ENCODE measurements at places on chromosomes 7 and 10.

- DNase-seq, result no peak
These were observed 25.4 kb downstream of the TBATA start for GRCh38 chr10:70759781-70760180.

DNA sequence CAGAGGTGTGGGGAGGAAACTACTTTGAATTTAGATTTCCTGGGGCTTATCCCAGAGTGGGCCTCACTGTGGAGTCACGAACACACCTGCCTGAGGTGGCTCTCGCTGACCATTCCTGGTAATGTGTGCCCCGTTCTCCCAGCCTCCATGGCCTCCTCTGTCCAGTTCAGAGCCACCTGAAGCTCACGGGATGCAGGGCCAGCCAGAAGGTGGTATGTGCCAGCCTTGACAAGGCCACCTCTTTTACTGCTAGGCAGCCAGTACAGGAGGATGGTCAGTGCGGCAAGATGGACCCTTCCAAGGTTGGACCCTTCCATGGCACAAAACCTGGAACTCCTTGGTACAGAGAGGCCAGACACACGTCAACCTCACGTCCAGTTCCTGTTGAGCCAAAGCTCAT, 210.3 kb downstream of the DNAJB6 start:
- no peak for DNase-seq

DNA sequence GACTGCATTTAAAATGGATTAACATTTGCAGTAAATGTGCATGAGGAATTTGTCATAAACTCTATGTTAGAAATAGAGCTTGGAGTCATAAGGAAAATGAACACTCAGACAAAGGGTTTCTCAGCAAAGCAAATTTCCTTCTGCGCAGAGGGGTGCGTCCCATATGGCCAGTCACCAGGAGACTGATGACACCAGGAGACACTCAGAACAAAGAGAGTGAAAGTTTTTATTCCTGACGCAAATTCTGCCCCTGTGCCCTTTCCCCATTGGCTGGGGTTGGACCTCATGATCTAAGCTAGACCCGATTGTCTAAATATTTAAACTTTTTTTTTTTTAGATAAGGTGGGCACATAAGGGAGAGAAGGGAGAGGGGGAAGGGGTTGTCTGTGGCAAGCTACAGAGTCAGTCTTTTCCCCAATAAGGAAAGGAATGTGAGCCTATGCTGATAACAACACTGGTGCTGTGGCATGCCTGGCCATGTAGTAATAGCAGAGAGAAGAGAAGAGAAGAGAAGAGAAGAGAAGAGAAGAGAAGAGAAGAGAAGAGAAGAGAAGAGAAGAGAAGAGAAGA, 202.0 kb downstream of the POM121L12 start:
- no peak for DNase-seq

- no peak for DNase-seq
These were observed 60.3 kb downstream of the CAMK1D start for GRCh38 chr10:12409613-12410012.

DNA sequence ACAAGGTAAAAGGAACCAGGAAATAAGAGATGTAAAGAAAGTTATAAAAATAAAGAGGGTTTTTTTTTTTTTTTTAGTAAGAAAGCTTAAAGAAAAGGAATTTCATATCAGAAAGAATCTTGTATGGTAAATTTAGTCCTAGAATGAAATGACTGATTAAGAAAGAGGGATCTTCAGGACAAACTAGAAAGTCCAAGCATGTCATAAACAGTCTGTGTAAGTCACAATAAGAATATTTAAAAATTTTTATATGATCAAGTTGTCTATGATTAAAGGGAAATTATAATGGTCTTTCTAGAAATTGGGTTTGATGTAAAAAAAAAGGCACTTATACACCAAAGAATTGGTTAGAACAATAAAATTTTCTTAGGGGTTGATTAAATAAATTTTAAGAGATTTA, 289.5 kb downstream of the XPNPEP1 start:
- DNase-seq, result no peak

- no peak for DNase-seq
These were observed 9.2 kb downstream of the AKR1B1 start for GRCh38 chr7:134449680-134450079.

DNA sequence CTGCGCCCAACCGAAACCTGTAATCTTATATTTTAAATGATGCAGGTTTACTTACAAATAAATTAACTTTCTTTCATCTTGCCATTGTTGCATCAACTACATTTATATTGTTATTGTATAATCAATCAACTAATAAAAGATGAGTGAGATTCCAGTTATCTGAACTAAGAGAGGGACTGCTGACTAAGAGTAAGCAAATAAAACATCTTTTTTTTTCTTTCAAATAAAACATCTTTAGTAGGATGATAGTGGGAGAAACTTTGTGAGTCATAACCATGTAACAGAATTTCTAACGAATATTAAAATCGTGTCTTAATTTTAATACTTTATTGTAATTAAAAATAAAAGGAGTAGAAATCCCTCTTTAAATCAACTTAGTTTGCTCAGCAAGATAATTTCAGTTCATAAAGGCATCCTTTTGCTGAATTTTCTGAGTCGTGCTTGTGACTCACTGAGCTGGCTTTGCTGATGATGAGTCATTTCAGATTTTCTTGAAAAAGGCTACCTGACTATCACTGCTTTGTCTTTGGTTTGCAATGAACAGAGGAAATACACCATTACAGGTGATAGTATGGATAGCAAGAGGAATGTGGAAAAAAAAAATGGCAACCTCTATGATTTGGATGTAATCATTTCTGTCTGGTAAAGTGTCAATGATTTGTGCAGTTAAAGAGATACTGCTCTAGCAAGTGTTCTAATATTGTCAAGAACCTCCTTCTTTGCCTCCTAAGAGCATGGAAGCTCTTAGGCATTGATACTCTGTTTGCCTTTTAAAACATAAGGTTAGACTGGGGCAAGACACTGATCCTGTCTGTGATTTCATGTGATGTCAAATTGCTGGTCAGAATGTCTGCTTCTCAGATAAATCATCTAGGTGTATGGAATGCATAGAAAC, 119.5 kb downstream of the GPR158 start:
- no peak for DNase-seq

DNA sequence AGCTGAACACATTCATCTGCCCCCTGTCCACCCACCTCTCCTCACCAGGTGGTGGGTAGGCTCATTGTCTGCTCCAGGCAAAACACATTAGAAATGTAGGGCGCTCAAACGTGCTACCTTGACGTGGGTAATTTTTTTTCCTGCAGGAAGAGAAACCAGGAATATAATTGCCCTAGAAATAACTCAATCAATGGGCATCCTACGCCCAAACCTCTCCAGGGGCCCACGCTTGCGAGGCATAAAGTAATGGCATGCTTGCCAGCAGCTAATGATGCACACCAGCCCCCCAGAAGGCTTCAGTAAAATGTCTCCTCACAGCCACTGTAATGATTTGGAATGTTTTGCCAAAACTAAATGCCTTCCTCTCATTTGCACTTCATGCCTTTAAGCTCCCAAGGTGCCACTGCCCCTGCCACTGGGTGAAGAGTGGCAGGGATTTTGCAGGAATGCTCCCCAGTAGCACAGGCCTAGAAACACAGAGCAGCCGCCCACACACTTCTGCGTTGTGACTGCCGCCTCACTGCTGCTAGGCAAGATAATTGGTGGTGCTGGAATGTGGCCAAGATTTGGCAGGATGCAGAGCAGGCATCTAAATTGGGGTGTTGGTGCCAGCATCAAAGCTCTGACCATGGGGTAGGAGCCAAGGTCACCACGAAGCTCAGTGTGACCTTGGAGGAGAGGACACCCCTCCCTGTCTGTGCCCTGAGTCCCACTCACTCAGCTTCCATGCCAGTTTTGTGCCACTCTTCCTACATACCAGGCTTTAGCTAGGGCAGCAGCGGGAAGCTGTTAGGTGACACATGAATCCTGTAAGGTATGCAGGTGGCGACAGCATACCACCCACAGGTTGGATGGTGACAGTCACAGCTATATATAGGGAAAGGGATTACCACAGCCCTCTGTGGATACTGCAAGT, 48.7 kb upstream of the PPP1R3C start:
- DNase-seq, result no peak

DNA sequence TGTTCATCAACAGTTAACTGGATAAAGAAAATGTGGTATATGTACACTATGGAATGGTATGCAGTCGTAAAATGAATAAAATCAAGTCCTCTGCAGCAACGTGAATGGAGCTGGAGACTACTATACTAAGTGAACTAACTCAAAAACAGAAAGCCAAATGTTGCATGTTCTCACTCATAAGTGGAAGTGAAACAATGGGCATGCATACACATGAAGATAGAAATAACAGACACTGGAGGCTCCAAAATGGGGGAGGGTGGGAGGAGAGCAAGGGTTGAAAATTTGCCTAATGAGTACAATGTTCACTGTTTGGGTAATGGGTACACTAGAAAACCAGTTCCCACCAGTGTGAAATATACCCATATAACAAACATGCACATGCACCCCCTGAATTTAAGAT, 179.5 kb downstream of the ZWINT start:
- no peak for DNase-seq

- no peak for DNase-seq
These were observed 79.5 kb upstream of the PRSS58 start for GRCh38 chr7:142337054-142338001.

GRCh38 chr10:13302821-13303555, 3.1 kb upstream of the PHYH start:
- DNase-seq, result no peak

GRCh38 chr7:28479507-28479947, 67.2 kb downstream of the CREB5 start:
- no peak for DNase-seq

- no peak for DNase-seq
These were observed 2.1 kb downstream of the CHST3 start for GRCh38 chr10:71966046-71967004.

- DNase-seq, result no peak
These were observed 51.0 kb downstream of the TCF7L2 start for GRCh38 chr10:113000876-113001598.

DNA sequence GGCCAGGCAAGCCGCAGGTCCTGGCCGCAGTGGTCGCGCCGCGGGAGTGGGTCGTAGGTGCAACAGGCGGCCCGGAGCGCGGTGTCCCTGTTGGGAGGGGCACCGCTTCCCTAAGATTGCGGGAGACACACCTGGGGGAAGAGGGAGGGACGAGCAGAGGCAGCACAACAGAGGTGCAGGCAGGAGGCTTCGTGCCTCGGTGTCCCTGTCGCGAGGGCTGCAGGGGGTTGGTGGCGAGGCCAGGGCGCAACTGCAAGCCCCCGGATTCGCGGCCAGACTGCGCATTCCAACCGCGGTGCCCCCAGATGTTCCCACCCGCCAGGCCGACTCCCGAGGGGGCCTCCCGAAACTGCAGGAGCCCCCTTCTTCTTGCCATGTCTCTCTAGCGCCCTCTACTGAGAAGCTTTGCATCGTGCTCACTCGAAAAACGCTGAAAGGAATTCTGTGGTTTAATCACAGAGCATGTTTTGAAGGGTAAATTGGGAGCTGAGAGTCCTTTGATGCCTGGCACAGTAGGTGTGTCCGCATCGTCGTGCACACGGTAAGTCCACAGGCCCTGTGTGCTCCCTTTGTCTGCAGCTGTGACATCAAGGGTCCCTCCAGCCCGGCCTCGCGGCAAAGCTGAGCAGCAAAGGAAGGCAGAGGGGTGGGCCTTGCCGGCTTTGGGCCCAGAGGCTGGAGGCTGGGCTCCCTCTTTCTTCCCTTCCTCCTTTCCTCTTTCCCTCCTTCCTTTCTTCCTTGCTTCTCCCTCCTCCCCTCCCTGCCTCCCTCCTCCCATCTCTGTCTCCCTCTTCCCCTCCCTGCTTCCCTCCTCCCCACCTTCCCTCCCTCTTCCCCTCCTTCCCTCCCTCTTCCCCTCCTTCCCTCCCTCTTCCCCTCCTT, 6.2 kb upstream of the MBL2 start:
- no peak for DNase-seq

GRCh38 chr10:44478876-44479705, 94.2 kb upstream of the CXCL12 start:
- DNase-seq, result no peak

DNA sequence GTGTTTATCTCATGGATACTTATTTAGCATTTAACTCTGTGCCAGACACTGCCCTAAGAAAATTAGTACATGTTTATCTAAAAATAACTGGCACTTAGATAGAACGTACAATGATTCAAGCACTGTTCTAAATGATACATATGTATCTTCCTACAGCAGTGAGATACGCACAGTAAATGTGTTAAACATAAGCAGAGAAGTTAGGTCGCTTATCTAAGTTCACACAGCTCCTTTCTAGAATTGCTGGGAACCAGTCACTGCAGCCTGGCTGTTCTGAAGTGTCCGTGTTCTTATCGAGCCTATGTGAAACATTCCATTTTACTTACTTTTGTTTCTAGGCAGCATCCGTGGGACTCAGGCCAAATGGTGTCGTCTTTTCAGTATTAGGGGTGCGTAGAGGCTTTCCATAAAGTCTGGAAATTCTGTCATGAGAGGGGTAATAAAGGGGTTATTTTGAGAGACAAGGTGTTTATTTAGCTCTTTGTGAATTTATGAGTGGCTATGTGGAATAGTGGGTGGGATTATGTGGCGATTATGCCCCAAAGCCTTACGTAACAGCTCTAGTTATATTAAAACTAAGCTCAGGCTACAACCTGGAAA, 186.9 kb downstream of the SND1 start:
- no peak for DNase-seq

DNA sequence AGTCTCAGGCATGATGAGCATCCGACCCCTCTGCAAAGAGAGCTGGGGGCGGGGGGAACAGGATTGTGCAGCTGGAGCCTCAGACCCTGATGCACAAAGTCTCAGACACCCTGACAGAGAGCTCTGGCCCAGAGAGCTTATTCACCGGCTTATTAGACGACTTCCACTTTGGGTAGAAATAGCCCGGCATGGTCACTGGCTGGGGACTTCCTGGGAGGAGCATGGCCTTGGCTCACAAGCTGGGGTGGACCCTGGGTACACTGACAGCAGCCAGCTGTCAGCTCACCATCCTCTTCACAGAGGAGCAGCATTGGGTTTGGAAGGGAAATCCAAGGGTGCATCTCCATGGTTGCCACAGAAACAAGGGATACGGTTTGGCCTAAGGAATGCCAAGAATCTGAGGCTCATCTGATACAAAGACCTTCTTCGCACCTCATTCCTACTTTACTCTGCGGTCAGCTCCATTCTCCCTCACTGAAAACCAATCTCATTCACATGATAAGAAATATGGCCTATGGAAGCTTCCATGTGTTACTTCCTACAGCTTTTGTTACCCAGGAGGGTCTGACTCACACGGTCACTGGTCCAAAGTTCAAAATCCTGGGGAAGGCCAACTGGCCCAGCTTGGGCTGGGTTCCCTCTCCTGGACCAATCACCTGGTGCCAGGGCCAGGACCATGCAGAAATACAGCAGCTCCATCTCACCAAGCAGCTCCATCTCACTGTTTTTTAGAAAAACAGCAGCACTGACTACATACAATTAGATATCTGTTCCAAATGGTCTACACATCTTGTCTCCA, 25.1 kb downstream of the ZNF467 start:
- DNase-seq, result no peak

DNA sequence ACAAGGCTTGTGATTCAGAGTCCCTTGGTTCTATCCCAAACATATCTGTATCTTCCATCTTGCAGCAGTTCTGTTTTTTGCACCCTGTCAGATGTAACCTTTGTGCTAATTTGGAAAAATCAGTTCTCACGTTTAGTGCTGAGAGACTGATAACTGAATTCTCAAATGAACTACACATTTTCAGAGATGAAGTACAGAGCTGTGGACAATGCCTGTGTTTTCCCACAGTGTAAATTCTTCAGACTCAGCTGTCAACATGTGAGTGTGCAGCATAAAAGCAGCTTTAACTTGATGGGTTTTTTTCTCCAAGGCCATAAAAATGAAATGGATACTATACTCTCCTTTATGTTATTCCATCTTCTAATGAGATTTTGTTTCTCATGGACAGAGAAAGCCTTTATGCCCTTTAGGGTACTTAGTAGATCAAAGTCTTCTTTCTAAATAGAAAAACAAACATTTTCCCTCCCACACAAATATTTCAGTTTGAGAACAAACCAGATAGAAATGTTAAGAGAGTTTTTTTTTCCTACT, 150.9 kb downstream of the SEMA3A start:
- DNase-seq, result no peak

Measured in CD4-positive, alpha-beta T cell treated with Interleukin-10 for 1 hour (primary cell).